ENCODE measurements at places on chromosomes 11 and 22.

DNA sequence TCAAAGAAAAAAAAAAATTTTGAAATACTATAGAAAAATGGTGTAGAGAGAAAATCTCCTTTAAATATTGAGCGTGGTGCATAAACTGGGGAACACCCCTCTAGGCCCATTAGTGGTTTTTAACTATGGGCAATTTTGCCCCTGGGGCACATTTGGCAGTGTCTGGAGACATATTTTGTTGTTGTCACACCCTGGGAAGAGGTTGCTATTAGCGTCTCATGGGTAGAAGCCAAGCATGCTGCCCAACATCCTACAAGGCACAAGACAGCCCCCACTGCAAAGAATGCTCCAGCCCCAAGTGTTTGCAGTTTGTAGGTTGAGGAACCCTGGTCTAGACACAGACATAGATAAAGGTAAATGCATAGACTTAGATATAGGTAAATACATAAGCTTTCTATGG is 92.6 kb downstream of the KIAA1671 start:
- no peak for DNase-seq

DNA sequence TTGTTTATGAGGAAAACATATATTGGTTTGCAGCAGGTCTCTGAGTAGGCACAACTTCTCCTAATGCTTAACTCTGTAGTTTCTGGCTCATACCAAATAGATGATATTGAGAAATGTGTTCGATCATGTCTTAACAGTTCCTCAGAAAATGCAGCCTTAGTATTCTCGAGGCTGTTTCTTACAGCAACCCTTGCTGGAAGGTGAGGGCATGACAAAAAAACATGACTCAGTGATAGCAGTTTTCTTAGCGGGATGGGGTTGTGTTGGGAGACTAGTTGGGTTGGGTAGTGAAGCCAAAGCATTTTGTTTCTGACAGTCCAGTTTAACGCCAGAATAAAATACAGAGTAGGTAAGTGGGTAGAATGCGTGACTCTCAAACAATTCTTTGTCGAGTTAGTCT is 94.7 kb upstream of the PARVA start:
- DNase-seq, result no peak

DNA sequence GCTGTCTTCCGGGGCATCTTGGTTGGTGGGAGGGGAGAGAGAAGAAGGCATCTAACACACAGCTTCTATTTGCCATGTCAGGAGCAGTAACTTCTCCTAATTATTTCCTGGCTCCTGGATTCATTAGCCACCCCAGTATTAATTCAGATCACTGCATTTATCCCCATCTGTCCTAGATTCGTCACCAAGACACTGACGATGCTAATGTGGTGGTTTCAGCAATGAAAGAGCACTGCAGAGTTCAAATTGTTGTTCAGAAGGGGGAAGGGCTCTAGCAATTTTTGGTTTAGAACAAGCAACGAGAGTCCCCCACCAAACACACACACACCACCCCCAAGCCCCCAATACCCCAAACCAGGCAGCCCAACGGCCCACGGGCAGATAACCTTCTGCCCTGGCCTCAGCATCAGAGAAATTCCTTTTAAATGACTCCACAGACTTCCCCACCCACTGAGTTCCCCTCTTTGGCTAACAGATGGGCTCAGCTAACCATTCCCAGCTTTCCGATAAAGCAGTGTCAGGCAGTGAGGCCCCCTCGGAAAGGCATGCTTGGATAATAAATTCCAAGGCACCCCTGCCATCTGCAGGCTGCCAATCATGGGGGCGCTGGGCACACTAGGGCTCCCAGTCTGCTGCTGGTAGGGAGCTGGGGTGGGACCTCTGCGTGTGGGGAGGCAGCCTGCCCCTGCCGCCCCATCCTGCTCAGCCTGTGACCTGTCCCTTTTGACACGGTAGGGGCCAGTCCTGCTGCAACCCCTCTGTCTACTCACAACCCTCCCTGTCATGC is 453.5 kb downstream of the MIAT start:
- no peak for DNase-seq

- DNase-seq, result no peak
Measured at GRCh38 chr11:34216706-34217105, 111.3 kb downstream of the NAT10 start.

DNA sequence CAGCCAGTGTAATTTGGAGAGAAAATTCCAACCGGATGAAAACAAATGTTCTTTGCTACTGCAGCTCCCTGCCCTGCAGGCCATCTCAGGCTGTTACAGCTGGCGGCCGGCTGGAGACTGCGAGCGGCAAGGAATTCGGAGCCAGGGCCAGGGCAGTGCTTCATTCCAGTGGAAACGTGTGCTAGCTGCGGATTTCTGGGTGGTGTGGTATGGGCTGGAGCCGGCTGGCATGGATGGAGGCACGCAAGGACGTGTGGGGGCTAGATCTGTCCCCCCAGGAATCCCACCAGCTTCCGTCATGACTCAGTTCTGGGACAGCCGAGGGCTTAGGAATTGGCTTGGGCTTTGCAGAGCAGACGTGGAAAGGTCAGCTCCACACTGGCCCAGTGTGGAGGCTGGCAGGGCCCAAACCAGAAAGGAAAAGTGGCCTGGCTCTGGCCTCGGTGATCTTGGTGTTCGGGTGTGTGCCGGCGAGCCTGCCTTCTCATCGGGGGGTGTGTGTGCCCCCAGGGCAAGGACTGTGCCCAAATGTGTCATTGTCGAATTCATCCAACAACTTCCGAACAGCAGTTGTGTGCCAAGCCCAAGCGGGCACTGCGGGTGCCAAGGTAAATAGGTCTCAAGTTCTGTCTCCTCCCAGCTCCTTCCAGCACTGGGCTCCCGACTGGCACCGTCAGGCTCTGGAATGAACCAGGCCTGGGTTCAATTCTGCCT is 48.1 kb upstream of the SHISAL1 start:
- no peak for DNase-seq
